SJCRH30 (cell line): ENCODE measurements at places on chromosomes 11 and 22.
A peak's percentile ranks its signal among the peaks of the same experiment; 100 is the strongest.

GRCh38 chr11:65726660-65727059 is 6.1 kb upstream of the RNASEH2C start:
- no peak overlapping the region for H3K27ac ChIP-seq
- no peak for DNase-seq
- H3K27me3 ChIP-seq, result 0 out of 2 replicates have a peak, but pooled peaks cover 4% of the 10 kb centered on the region
- no peaks in the 10 kb centered on the region for H3K4me1 ChIP-seq
- no peaks in the 10 kb centered on the region for H3K36me3 ChIP-seq

DNA sequence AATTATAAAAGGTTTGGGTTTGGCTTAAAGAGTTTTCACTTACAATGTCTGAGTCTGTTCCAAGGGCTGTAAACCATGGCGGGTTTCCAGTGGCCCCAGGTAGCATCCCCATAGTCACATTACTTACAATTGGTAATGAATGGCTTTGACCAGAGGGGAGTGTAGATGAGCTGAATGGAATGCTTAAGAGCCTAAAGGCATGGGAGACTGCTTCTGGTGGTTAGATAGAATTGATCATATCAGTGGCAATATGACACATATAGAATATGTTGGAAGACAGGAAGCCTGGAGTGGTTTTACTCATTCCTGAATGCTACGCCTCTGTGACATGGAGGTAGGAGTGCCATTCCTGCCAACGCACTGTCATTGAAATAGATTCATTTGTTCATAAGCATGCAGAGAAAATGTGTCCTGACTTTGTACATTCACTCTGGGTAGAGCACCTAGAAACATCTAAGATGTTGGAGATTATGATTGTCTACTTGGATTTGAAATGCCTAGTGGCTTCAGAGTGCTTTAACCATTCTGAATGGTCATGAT is 183.3 kb downstream of the BLID start:
- no peaks in the 10 kb centered on the region; the same call in 1 of the 2 replicates for H3K36me3 ChIP-seq
- no peak for DNase-seq
- H3K27me3 ChIP-seq, result no peaks in the 10 kb centered on the region
- no peak overlapping the region for H3K4me3 ChIP-seq

DNA sequence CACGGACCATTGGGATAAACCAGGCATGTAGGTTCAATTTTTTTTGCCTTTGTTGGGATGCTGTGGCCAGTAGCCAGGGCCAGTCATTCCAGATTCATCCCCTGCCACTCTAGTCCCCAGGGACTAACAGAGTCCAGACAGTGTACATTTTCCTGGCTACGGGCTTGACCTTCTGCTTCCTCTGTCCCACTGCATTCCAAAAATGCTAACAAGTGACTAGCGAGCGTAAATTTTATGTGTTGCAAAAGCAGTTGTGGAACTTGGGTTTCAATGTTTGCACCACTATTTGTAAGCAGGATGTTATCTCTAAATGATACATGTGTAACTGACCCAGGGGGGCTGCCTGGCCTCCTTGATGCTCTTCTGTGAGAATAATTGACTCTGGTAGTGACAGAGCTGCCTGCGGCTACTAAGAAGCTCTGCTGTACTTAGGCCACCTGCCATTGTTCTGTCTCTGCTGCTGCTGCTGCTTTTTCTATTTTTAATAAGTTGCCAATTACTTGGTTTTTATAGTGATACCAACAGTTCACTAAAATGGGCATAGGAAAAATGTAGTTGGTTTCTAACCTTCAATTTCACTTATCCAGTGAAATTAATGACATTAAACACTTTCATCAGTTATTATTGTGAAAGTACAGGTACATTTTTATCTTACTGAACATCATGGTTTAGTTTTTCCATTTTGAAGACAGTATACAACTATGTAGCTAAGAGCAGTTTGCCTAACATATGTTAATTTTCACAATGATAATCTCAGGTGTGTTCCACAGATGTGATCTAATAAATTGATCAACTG is 26.8 kb downstream of the TNRC6B start:
- peak; percentile 42 for DNase-seq
- peaks cover 33% of the 10 kb centered on the region for H3K4me1 ChIP-seq
- no peaks in the 10 kb centered on the region for H3K36me3 ChIP-seq
- H3K27ac ChIP-seq, result peak overlapping the region; percentile 42

- H3K27ac ChIP-seq, result no peak overlapping the region
- H3K36me3 ChIP-seq, result no peaks in the 10 kb centered on the region
- no peak for DNase-seq
- no peaks in the 10 kb centered on the region for H3K4me1 ChIP-seq
- no peaks in the 10 kb centered on the region; the same call in 1 of the 2 replicates for H3K27me3 ChIP-seq
Measured at GRCh38 chr11:82007521-82007920, 726.1 kb downstream of the FAM181B start.

- no peak overlapping the region for H3K27ac ChIP-seq
- no peaks in the 10 kb centered on the region for H3K27me3 ChIP-seq
- no peaks in the 10 kb centered on the region for H3K4me1 ChIP-seq
- no peak overlapping the region for H3K4me3 ChIP-seq
Measured at GRCh38 chr11:118820412-118821357, 29.7 kb upstream of the DDX6 start.

DNA sequence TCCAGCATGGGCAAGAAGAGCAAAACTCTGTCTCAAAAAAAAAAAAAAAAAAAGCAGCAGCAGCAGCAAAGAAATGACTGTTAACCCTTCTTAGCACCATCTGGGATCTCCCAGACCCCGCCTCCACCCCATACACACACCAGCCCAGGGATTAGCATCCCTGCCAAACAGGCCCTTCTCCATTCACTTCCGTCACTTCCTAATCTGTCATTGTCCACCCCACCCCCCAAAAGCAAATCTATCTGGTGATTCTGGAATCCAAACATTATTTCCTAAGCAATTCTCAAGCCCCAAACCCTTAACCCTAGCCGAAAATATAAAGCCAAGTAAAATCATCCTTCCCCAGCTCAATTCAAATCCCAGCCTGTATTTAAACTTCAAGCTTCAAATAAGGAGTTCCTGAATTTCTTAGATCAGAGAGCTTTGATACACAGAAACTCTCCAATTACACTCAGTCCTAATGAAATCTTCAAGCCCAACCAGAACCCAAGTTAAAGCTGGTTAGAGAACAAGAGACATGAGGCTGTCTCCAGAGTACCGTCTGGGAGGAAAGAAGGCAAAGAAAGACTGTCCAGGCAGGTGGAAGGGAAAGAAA is 6.0 kb upstream of the AHNAK start:
- peaks cover 61% of the 10 kb centered on the region for H3K4me1 ChIP-seq
- DNase-seq, result no peak
- peaks cover 5% of the 10 kb centered on the region for H3K36me3 ChIP-seq
- H3K27me3 ChIP-seq, result no peaks in the 10 kb centered on the region; the same call in 1 of the 2 replicates
- H3K27ac ChIP-seq, result peak overlapping the region; percentile 85
- peak overlapping the region; percentile 33 for H3K4me3 ChIP-seq

GRCh38 chr11:797296-798092 is 587 bp downstream of the SLC25A22 start:
- peaks cover 18% of the 10 kb centered on the region for H3K4me1 ChIP-seq
- peak overlapping the region; percentile 71 for H3K27ac ChIP-seq
- peak; percentile 93 for DNase-seq
- H3K27me3 ChIP-seq, result no peaks in the 10 kb centered on the region
- H3K36me3 ChIP-seq, result peaks cover 4% of the 10 kb centered on the region; the same call in 1 of the 2 replicates

- H3K36me3 ChIP-seq, result no peaks in the 10 kb centered on the region
- H3K27me3 ChIP-seq, result no peaks in the 10 kb centered on the region
- H3K4me1 ChIP-seq, result peaks cover 2% of the 10 kb centered on the region; the same call in 1 of the 2 replicates
- no peak overlapping the region for H3K4me3 ChIP-seq
- DNase-seq, result no peak
Measured at GRCh38 chr11:35887737-35888136, 56.1 kb upstream of the LDLRAD3 start.

- no peaks in the 10 kb centered on the region for H3K27me3 ChIP-seq
- no peak for DNase-seq
Measured at GRCh38 chr11:75166791-75167190, 15.9 kb downstream of the SLCO2B1 start.

- no peaks in the 10 kb centered on the region for H3K27me3 ChIP-seq
- no peak overlapping the region for H3K27ac ChIP-seq
- H3K36me3 ChIP-seq, result no peaks in the 10 kb centered on the region
- H3K4me1 ChIP-seq, result no peaks in the 10 kb centered on the region
- no peak for DNase-seq
Measured at GRCh38 chr11:81655351-81655750, 1078.3 kb downstream of the FAM181B start.

GRCh38 chr11:23688411-23688810 is 808.4 kb upstream of the LUZP2 start:
- H3K27ac ChIP-seq, result no peak overlapping the region
- H3K4me1 ChIP-seq, result no peaks in the 10 kb centered on the region
- H3K27me3 ChIP-seq, result peaks cover 8% of the 10 kb centered on the region; the same call in 1 of the 2 replicates
- H3K4me3 ChIP-seq, result no peak overlapping the region
- no peak for DNase-seq

DNA sequence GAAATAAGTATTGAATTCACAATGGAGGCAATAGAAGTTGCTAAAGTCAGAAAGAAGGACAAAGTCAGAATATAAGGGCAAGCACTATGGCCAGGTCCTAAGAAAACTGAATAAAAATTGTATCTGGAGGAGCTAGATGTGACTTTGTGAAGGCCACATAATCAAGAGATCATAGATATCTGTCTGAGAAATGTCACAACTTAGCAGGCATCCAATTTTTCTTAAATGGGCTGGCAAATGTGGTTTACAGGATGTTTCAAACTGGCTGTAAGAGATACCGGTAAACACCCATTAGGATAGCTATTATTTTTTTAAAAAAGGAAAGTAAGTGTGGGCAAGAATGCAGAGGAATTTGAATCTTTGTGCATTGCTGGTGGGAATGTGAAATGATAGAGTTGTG is 303.1 kb upstream of the CHORDC1 start:
- no peaks in the 10 kb centered on the region for H3K36me3 ChIP-seq
- no peak overlapping the region for H3K27ac ChIP-seq
- H3K4me1 ChIP-seq, result no peaks in the 10 kb centered on the region
- no peak overlapping the region for H3K4me3 ChIP-seq

DNA sequence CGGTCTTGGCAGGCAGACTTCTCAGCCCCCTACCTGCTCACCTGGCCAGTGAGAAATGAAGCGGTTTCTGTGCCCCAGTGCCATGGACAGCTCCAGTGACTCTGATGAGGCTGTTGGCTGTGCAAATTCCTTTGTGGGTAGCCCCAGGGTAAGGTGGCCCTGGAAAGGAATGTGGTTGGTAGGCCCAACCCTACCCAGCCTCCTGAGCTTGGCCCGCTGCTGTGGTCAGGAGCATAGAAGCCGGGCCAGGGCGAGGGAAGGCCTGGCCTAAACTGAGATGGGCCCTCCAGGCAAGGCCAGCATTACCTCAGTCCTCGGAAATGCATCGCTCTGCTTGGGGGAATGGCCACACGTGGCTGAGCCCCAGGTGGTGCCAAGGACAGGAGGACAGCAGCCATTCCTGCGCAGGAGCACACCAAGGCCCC is 16.9 kb downstream of the DAGLA start:
- no peaks in the 10 kb centered on the region; the same call in 1 of the 2 replicates for H3K4me1 ChIP-seq
- H3K36me3 ChIP-seq, result no peaks in the 10 kb centered on the region

- H3K36me3 ChIP-seq, result no peaks in the 10 kb centered on the region
- no peak overlapping the region for H3K4me3 ChIP-seq
- no peak overlapping the region for H3K27ac ChIP-seq
- 0 out of 2 replicates have a peak, but pooled peaks cover 3% of the 10 kb centered on the region for H3K4me1 ChIP-seq
- no peaks in the 10 kb centered on the region for H3K27me3 ChIP-seq
Measured at GRCh38 chr22:35870517-35871293, 153.0 kb downstream of the APOL5 start.

- H3K36me3 ChIP-seq, result no peaks in the 10 kb centered on the region
- H3K4me3 ChIP-seq, result no peak overlapping the region
- peaks cover 4% of the 10 kb centered on the region for H3K4me1 ChIP-seq
- H3K27ac ChIP-seq, result no peak overlapping the region
Measured at GRCh38 chr11:130389335-130389935, 39.0 kb downstream of the ADAMTS8 start.

GRCh38 chr11:10747733-10748132 is 3.3 kb upstream of the CTR9 start:
- no peak for DNase-seq
- no peak overlapping the region for H3K4me3 ChIP-seq
- peaks cover 18% of the 10 kb centered on the region for H3K4me1 ChIP-seq
- H3K36me3 ChIP-seq, result no peaks in the 10 kb centered on the region; the same call in 1 of the 2 replicates
- no peak overlapping the region for H3K27ac ChIP-seq

DNA sequence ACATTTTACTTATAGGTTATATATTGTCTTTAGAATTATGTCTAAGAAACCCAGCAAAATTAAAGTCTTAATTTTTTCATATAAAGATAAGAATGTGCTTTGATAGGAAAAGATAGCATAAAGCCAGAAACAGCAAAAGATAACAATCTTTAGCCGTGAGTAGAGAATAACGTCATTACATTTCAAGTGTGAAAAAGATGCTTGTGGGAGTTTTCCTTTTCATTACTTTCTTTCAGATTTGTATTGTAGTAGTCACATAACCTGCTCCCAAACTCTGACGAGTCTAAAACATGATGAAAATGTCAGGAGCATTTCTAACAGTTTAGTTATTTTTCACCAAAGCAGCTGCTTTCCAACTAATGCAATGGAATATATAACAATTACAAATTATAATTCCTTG is 31.3 kb downstream of the ARFGAP3 start:
- H3K4me1 ChIP-seq, result no peaks in the 10 kb centered on the region
- H3K36me3 ChIP-seq, result peaks cover 57% of the 10 kb centered on the region
- no peak overlapping the region for H3K27ac ChIP-seq
